ENCODE measurements at places on chromosomes 3 and 15.

DNA sequence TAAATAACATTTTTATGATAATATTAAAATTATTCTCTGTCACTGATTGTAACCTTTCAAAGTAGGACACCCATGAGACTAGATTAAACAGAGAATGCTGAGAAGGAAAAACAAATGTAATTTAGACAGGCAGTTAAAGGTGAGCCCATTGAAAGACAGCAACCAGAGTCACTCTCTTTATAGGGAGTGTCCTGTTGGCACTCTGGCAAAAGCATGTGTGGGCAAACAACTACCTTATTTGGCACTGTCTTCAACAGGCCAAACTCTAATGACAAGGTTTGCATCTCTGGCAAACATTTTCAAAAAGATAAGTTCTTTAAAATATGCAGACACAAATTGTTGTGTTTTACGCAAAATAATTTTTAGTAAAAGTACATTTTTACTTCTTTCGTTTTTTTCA, 29.8 kb downstream of the NFKBIZ start:
- DNase-seq: no peak

GRCh38 chr3:38370149-38370548, 23.6 kb downstream of the XYLB start:
- DNase-seq: no peak

DNA sequence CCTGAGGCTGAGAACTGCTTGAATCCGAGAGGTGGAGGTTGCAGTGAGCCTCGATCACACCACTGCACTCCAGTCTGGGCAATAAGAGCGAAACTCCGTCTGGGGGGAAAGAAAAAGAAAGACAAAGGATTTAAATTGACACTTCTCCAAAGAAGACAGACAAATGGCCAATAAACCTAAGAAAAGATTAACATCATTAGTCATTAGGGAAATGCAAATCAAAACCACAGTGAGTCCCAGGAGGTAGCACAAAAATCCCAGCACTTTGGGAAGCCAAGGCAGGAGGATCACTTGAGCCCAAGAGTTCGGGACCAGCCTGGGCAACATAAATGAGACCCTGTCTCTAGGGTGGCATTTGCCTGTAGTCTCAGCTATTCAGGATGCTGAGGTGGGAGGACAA, 12.6 kb downstream of the CLPX start:
- no peak for DNase-seq

DNA sequence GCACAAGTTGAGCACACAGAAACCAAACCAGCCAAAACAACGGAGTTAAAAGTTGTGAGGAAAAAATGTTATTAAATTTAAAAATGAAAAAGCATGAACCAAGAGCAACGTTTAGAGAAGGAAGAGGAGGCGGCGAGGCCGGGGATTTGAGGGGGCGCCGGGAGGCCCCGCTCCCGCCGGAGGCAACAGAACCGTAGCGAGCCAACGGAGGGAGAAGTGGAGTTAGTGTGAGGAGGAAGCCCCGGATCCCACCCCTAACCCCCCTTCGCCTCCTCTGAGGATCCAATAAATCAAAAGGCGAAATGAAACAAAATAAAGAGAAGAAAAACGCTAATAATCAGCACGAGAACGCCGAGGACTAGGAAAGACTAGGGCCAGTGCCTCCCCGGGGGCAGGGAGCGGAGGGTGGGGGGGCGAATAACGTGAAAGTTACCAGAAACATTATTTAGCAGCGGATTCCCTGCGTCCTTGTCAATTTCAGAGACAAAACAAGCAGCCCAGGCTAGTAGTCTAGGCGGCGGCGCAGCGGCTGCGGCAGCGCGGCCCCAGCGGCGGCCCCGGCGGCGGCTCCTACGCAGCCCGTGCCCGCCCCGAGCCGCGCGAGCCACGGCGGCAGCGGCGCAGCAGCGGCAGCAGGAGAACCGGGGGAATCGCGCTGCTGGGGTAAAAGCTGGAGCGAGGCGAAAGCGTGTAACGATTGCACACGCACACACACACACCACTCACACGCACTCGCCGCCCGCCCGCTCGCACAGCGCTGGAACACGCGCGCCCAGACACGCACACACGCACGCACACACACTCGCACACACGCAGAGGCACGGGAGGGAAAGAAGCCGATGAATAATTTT, 1.7 kb downstream of the MEIS2 start:
- DNase-seq: no peak

GRCh38 chr3:127182431-127182830, 10.5 kb upstream of the PRR23E start:
- DNase-seq: no peak

DNA sequence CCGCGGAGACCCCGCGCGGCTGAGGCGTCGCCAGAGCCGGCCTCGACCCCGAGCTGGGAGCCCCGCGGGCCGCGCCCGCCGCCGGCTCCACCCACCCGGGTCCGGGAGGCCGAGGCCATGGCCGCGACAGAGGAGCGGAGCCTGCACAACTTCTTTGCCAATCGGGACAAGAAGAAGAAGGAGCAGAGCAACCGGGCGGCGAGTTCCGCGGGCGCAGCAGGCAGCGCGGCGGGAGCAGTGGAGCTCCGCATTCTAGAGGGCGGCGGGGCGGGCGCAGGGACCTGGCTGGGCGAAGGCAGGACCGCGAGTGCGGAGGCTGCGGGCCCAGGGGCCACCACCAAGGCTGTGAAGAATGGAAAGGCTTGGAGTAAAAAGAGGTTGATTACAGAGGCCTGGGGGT, 37.6 kb upstream of the EPHA6 start:
- DNase-seq: no peak

- DNase-seq: no peak
These were observed 678.0 kb upstream of the GRM7 start for GRCh38 chr3:6182909-6183308.

Measured in GM12864 (cell line).